GM23338 (cell line): ENCODE measurements at places on chromosomes 16 and 17. TPM values are rescaled to one million over a fixed set of nuclear protein-coding genes. Genes with fewer than 3 reads are reported as not detected.

DNA sequence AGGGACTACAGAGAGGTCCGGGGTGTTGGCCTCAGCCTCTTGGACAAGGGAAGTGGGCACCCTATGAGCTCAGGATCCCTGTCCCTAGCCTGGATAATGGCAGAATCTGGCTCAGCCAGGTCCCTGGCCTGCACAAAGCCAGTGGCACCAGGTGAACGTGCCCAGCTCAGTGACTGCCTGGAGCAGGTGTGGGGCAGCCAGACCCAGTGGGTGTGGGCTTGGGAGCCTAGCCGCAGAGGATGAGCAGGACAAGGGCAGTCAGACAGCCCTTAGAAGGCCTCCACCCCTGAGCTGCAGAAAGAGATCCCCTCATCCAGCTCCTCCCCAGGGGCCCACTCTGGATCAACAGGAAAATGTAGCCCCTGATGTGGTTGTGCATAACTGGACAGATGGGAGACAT is 585.3 kb downstream of the KCNJ18 start:
- H3K4me3 ChIP-seq: no peak overlapping the region
- no peak for DNase-seq
- H3K4me1 ChIP-seq: no peaks in the 10 kb centered on the region
- H3K27ac ChIP-seq: no peak overlapping the region

Gene KRT34
- total RNA-seq: not detected in 2 replicates

- H3K4me3 ChIP-seq: no peak overlapping the region
- peak; percentile 87 for DNase-seq
- peaks cover 9% of the 10 kb centered on the region; the same call in 1 of the 2 replicates for H3K36me3 ChIP-seq
- no peak overlapping the region for H3K27ac ChIP-seq
- no peaks in the 10 kb centered on the region for H3K4me1 ChIP-seq
Measured at GRCh38 chr16:15874745-15875314, 13.6 kb downstream of the CEP20 start.

DNA sequence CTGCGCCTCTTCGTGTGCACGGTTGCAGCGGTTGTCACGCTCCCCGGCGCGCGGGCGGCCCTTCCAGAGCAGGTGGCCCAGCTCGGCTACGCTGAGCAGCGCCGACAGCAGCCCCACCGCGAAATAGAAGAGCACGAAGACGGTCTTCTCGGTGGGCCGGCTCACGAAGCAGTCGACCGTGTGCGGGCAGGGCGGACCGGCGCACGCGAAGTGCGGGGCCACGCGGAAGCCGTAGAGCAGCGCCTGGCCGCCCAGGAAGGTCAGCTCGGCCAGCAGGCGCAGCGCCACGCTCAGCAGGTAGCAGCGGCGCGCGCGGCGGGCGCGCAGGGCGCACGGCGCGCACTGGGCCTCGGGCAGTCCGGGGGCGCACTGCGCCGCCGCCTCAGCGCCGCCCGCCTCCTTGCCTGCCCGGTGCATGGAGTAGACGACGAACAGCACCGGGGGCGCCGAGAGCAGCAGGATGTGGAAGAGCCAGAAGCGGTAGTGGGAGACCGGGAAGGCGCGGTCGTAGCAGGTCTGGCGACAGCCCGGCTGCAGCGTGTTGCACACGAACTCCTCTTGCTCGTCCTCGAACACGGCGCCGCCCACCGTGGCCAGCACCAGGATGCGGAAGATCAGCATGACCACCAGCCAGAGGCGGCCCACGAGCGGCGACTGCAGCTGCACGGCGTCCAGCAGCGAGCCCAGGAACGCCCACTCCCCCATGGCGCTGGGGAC is 1.3 kb downstream of the GJD3 start:
- H3K27ac ChIP-seq: no peak overlapping the region
- peaks cover 22% of the 10 kb centered on the region for H3K4me1 ChIP-seq
- peaks cover 43% of the 10 kb centered on the region for H3K27me3 ChIP-seq
- H3K36me3 ChIP-seq: no peaks in the 10 kb centered on the region
- no peak for DNase-seq

- peak; percentile 84 for DNase-seq
- no peak overlapping the region for H3K27ac ChIP-seq
- H3K36me3 ChIP-seq: no peaks in the 10 kb centered on the region
- H3K4me1 ChIP-seq: 0 out of 2 replicates have a peak, but pooled peaks cover 4% of the 10 kb centered on the region
Measured at GRCh38 chr16:8655184-8655717, 19.2 kb upstream of the ABAT start.

DNA sequence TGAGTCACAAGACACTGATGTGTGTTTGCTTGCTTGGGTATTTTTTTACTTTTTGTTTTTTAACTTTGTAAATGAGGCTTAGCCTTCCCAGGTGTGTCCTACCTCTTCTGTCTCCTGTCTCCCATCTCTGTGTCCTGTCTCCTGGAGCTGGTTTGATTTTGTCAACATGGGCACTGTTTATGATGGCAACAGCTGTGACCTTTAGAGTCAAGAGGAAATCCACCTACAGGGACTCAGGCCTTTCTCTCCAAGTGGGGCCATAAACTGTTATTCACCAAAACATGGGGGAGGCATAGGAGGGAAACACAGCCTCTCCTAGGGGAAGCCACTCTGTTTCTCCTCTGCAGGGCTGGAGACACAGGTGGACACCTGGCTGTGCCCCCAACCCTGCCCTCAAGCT is 13.1 kb upstream of the PLCG2 start:
- DNase-seq: no peak
- no peaks in the 10 kb centered on the region for H3K4me1 ChIP-seq

- peak; percentile 51 for DNase-seq
- H3K4me1 ChIP-seq: peaks cover 47% of the 10 kb centered on the region
- H3K27me3 ChIP-seq: peaks cover 71% of the 10 kb centered on the region
- no peaks in the 10 kb centered on the region for H3K36me3 ChIP-seq
- H3K27ac ChIP-seq: no peak overlapping the region
- H3K4me3 ChIP-seq: peak overlapping the region; percentile 84
Measured at GRCh38 chr17:81341516-81342268, 46.6 kb upstream of the SLC38A10 start.

DNA sequence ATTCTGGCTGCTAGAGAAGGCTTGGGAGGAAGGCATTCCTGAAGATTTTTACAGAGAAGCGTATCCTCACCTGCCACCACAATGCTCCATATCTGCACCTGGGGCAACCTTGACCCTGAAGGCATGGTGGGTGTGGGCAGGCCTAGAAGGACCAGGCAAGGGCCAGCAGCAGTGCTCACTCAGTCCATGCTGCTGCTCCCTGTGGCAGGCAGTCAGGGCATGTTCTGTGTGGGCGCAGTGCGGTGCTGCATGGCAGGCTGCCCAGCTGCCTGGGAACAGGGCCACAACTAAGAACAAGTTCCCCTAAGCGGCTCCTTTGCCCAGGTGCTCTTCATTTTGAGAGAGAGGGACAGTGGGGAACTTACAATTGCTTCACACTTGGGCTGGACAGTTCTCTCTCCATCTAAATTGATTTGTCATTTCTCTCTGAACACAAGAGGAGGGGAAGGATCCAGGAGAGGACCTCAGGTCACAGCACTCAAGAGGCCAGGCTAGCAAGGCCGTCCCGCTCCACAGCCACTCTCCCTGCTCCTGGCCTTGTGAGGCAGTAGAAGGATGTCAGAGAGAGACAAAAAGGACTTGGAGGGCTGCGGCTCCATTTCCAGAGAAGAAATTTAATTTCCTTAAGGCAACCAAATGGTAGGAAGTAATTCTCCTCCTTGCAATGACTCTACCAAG is 158.8 kb downstream of the AATF start:
- peak overlapping the region; percentile 45 for H3K27ac ChIP-seq
- H3K36me3 ChIP-seq: peaks cover 16% of the 10 kb centered on the region
- no peak overlapping the region for H3K4me3 ChIP-seq
- no peak for DNase-seq
- H3K27me3 ChIP-seq: no peaks in the 10 kb centered on the region

GRCh38 chr16:84484579-84485254 is 19.7 kb downstream of the MEAK7 start:
- H3K4me3 ChIP-seq: no peak overlapping the region
- no peaks in the 10 kb centered on the region for H3K4me1 ChIP-seq
- H3K27me3 ChIP-seq: no peaks in the 10 kb centered on the region
- H3K27ac ChIP-seq: no peak overlapping the region
- no peaks in the 10 kb centered on the region for H3K36me3 ChIP-seq
- peak; percentile 76 for DNase-seq

Gene LGALS9
- total RNA-seq: 0.73 and 1.6 TPM in 2 replicates

Gene DBF4B
- total RNA-seq: 13.0 and 16.4 TPM in 2 replicates

DNA sequence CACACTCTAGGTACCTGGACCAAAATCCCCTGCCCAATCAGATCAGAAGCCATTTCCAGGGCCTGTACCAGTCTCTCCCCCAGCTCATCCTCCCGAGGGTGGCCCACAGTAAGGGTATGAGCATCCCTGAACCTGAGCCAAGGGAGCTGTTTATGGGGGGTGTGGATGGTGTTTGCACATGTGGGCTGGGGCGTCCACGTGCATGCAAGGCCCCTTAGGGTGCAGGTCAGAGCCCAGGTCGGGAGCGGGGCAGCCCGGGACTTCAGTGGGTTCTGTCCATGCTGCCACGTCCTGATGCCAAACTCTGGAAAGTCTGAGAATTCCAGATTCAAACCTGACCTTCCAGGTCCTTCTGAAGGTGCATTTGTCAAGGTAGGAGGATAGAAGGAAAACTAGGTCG is 9.8 kb downstream of the MILR1 start:
- H3K27ac ChIP-seq: no peak overlapping the region
- no peaks in the 10 kb centered on the region for H3K36me3 ChIP-seq
- H3K4me1 ChIP-seq: no peaks in the 10 kb centered on the region
- H3K4me3 ChIP-seq: no peak overlapping the region

GRCh38 chr16:6374821-6375220 is 957.8 kb upstream of the RBFOX1 start:
- H3K27me3 ChIP-seq: no peaks in the 10 kb centered on the region
- H3K4me1 ChIP-seq: peaks cover 20% of the 10 kb centered on the region
- peak; percentile 6 for DNase-seq

Gene OR3A3
- not detected in 2 replicates for total RNA-seq

- peak; percentile 44 for DNase-seq
- no peaks in the 10 kb centered on the region for H3K27me3 ChIP-seq
- H3K4me3 ChIP-seq: no peak overlapping the region
- H3K4me1 ChIP-seq: 0 out of 2 replicates have a peak, but pooled peaks cover 2% of the 10 kb centered on the region
Measured at GRCh38 chr17:700504-701094, 14.0 kb downstream of the VPS53 start.

DNA sequence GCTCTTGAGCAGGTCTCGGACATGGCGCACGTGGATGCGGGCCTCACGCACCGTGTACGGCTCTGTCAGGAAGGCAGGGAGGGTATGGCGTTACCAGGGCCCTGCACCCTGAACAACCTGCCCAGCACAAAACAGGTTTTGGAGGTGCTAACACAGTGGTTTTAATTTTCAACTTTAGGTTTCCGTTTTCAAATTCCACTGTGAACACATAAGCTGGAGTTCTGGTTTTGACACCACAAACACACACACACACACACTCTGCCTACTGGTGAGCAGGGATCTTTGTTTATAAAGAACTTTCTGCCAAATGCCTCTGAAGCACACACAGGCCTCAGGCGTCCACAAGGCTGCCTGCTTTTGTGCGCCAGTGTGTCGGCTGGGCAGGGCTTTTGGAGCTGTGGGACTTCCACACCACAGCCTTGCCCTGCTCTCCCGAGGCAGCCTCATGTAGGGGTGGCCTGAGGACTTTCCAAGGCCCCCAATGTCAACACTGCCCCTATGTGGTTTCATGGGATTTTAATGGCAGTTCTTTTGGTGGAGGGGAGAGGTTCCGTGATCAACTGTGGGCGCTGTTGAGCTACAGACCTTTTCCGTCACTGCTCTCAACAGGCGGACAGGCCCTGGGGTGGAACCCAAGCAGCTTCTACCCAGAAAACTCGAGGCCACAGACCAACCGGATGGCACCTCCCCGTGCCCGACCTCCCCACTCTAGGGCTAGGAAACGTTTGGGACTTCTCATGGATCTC is 9.4 kb downstream of the CLUH start:
- H3K4me1 ChIP-seq: no peaks in the 10 kb centered on the region; the same call in 1 of the 2 replicates
- no peaks in the 10 kb centered on the region for H3K27me3 ChIP-seq
- no peaks in the 10 kb centered on the region for H3K36me3 ChIP-seq
- no peak overlapping the region for H3K27ac ChIP-seq

GRCh38 chr16:557463-558297 is 2.5 kb upstream of the PRR35 start:
- no peak overlapping the region for H3K27ac ChIP-seq
- H3K36me3 ChIP-seq: no peaks in the 10 kb centered on the region
- peaks cover 34% of the 10 kb centered on the region for H3K27me3 ChIP-seq
- H3K4me3 ChIP-seq: no peak overlapping the region

Gene SCN4A
- 7.9 and 8.5 TPM in 2 replicates for total RNA-seq

Gene TP53TG3C
- not detected in 2 replicates for total RNA-seq

Gene ARHGDIG
- total RNA-seq: 1.0 and 1.2 TPM in 2 replicates

DNA sequence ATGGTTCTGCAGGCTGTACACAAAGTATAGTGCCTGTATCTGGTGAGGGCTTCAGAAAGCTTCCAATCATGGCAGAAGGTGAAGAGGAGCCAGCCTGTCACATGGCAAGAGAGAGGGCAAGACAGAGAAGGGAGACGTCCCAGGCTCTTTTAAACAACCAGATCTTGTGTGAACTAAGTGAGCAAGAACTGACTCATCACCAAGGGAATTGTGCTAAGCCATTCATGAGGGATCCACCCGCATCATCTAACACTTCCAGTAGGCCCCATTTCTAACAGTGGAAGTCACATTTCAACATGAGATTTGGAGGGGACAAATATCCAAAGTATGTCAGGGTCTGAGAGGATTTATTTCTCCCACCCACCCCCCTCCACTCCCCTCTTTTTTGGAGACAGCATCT is 56.2 kb upstream of the ELAC2 start:
- no peak for DNase-seq
- H3K4me1 ChIP-seq: no peaks in the 10 kb centered on the region
- H3K27ac ChIP-seq: no peak overlapping the region
- H3K4me3 ChIP-seq: no peak overlapping the region

DNA sequence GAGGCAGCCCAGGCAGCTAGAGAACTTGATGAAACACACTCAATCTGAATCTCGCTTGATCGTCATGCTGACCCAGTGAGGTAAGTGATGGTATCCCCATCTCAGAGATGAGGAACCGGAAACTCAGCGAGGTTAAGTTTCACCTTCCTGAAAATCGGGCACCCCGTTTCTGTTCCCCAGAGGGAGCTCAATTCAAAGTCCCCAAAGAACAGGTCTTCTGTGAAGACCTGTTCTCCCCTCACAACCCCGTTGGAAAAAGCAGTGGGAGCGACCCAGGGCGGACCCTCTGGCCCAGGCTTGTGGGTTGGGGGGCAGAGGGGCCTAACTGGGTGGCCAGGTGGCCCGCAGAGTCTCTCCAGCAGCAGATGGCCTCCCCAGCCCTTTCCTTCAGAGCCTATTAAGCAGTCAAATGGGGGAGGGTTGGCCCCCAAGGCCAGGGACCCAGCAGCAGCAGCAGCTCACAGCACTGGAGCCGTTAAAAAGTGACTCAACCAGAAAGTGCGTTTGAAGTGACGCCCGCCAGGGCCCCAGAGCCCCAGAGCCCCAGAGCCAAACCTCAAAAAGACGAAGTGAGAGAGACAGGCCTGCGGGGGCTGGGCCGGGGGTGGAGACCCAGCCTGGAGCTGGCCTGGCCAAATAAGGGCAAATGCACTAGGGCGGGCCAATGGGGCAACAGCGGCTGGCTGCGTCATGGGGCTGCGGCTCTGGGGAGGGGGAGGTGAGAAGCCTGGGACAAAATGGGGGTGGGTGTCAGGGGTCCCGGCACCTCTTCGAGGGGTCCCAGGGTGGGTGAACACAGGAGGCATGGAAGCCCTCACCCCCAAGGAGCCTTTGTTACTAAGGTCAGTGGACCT is 9.2 kb upstream of the TSPOAP1 start:
- H3K4me3 ChIP-seq: peak overlapping the region; percentile 36; the same call in 1 of the 2 replicates
- H3K27ac ChIP-seq: peak overlapping the region; percentile 94
- peak; percentile 92 for DNase-seq
- H3K4me1 ChIP-seq: peaks cover 25% of the 10 kb centered on the region

GRCh38 chr16:10641953-10642949 is 52.5 kb downstream of the TEKT5 start:
- H3K4me3 ChIP-seq: peak overlapping the region; percentile 2
- DNase-seq: peak; percentile 76
- H3K27ac ChIP-seq: peak overlapping the region; percentile 82
- no peaks in the 10 kb centered on the region for H3K36me3 ChIP-seq
- H3K4me1 ChIP-seq: peaks cover 18% of the 10 kb centered on the region; the same call in 1 of the 2 replicates
